ENCODE measurements at places on chromosomes 16 and 17.

GRCh38 chr17:1512351-1512750 lies 4.1 kb downstream of the INPP5K start:
- DNase-seq: no peak

GRCh38 chr17:29163563-29163962 lies 16.6 kb downstream of the MYO18A start:
- DNase-seq: no peak

DNA sequence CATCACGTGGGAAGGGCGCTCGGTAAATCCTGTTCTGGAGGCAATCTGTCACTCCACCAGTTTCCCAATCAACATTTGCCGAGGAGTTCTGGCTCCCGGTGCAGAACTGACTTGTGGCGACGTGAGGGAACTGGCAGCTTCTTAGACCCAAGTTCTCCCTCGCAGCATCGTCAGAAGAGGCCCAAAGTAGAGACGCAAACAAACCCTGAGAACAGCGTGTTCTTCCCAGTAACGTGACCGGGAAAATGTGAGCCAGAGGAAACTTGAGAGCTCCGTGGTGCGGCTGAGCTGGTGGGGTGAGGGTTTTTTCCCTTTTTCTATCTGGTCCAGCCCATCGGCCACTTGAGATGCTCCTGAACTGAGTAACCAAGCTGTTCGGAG lies 158.9 kb upstream of the CACNG5 start:
- no peak for DNase-seq

DNA sequence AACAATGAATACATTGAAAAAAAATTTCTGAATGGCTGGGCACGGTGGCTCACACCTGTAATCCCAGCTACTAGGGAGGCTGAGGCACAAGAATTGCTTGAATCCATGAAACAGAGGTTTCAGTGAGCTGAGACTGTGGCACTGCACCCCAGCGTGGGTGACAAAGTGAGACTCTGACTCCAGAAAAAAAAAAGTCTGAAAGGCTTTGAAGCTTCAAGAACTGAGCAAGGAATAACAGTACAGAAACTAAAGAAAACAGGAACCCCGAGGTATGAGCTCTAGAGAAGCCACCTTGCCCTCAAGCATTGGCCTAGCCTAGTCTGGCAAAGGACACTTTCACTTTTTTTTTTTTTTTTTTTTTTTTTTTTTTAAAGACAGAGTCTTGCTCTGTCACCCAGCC lies 45.0 kb downstream of the TEX2 start:
- no peak for DNase-seq

DNA sequence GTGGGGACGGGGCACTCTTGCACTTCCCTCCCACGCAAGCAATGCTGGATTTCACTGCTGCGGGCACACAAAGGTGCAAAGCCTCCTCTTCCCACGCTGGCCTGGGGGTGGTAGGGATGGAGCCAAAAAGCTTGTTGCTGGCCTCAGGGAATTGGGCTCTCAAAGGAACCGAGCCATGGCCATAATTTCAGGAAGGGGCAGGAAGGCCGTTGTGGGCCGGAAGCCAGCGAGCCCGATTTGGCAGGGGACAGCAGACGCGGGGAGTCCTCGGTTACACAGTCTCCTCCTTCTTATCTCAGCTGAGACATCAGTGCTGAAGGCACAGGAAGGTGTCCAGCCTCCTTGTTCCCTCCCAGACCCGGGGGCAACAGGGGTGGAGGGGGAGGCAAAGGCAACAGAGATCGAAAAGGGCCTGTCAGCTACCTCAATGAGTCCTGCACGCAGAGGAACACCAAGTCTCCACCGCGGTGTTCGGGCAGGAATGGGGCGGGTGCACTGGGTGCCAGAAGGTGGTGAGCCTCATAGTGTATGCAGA lies 59.5 kb downstream of the SLFN11 start:
- DNase-seq: no peak

DNA sequence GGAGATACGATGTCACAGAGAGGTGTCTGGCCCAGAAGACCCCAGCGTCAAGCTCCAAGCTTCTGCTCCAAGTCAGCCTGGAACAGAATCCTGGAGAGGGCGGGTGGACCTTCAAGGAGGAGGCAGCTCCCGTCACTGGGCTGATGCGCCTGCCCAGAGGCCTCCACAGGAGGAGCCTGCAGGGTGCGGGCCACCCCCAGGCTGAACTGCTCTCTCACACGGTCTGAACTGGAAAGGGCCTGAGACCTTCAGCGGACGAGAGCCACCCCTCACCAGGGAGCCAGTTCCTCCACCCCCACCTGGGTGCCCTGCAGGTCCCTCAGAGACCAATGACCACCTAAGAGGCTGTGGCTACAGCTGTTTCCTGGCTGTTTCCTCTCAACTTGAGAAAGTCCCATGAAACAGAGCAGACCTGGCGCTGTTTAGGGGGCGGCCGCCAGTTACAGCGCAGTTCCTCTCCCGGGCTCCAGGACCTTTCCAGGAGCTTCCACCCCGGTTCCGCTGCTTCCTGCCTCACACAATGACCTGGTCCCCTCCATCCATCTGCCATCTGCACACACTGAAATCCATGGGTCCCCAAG lies 36.0 kb upstream of the KLHDC4 start:
- no peak for DNase-seq

GRCh38 chr16:9340526-9341256 lies 249.2 kb downstream of the HAPSTR1 start:
- no peak for DNase-seq

GRCh38 chr17:82525712-82526111 lies 6.2 kb downstream of the FOXK2 start:
- DNase-seq: no peak

DNA sequence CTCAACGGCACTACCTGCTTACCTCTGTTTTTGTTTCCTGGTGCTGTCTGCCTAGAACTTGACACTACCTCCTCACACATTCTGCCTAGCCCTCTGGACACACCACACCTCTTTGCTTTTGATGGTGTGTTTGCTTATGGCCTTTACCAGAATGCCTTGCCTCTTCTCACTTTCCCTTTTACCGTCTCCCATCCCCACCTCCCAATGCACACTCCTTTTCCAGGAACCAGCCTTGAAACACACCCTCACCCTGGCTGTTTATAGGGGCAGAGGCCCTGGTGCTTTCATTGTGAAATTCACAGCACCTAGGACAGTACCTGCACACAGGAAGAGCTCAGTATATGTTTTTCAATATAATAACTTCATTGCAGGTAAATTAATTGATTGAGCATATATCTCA lies 56.2 kb downstream of the MAP2K6 start:
- no peak for DNase-seq

DNA sequence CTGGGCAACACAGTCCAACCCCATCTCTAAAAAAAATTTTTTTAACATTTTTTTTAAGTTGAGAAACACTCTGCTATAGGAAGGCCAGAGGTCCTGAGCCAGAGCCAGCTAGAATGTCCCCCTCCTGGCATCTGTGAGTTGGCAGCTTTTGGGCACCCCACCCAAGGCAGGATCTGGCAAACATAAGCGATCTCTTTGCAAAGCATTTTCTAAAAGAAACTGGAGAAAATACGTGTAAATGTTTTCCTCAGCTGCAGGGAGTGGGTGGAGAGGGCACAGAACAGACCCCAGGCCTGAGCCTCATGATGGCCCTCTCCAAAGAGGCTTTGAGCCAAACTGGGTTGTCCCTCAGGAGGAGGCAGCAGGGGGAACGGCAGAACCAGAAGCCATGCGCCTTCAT lies 11.7 kb downstream of the CAVIN1 start:
- no peak for DNase-seq

All from HFF-Myc (cell line).